ENCODE measurements at places on chromosomes 7 and 10.

DNA sequence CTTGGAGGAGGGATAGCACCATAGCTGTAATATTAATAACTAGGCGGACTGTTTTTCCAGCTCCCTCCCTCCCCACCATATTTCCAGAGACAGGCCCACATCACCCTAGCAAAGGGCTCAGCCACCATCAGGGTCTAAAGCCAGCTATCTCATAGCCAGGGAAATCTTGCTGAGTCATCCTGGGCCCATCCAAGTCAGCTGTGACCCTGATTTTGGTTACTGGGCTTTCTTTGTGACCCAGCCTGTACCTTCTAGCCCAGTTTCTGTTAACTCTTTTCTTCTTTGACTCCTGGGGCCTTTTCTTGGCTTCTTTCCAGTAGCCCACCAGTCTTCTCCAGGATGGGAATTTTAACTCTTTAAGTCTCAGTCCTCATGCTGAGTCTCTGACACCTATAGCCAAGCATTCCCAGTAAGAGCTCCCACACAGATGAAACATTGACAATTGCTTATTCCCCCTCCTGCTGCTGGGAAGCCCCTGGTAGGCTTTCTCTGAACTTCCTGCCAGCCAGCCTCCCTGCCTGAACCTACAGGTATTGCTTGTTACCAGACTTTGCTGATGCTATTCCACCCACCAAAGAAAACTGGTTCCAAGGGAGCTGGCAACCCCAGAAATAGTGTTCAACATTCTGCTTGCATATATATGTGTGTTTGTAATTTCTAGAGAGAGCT, 34.8 kb upstream of the ADO start:
- no peak for DNase-seq

DNA sequence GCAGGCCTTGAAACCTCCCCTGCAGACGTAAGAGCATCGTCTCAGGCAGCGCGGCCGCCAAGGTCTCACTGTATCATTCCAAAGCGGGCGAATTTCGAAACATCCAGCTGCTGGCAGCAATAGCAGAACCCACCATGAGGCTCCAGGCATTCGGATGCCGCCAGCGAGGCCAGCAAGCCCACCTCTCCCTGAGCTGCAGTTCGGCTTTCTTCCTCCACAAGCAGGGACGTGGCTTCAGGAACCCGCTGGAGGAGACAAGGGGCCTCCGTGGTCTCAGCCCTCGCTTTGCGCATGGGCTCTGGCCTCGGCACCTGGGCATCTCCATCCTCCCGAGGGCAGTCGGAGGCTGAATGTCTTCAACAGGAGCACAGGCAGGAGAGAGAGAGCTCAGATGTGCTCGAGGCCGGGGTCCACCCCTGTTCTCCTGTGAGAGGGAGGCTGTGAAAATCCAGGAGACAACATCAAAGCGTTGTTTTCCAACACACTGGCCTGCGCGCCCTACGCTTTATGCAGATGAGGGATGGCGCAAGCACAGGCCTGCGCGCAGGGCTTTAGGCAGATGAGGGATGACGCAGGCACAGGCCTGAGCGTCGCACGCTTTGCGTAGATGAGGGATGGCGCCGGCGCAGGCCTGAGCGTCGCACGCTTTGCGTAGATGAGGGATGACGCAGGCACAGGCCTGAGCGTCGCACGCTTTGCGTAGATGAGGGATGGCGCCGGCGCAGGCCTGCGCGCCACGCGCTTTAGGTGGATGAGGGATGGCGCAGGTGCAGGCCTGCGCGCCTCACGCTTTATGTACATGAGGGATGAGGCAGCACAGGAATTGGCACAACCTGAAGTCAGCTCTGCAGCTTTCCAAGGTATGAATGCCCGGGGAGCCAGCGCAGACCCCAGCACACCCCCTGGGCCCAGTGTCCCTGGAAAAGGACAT, 103.2 kb downstream of the WDR37 start:
- DNase-seq = no peak

DNA sequence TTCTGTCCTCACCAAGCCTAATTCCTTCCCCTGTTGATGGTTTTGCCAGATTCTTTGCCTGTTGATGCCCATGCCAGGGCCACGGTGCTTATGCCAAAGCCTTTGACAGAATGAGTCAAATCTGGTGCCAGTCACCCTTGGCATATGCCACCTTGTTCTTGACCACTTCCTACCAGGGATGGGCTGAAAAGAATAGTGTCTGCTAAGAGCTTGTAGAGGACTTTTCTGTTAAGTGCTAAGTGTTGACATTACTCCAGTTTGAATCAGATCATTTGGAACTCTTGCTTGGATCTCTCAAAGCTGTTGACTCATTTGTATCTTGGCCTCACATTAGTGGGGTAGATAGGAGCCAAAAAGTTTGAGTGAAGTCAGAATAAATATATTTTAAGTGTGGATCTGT, 661.2 kb downstream of the AUTS2 start:
- no peak for DNase-seq

DNA sequence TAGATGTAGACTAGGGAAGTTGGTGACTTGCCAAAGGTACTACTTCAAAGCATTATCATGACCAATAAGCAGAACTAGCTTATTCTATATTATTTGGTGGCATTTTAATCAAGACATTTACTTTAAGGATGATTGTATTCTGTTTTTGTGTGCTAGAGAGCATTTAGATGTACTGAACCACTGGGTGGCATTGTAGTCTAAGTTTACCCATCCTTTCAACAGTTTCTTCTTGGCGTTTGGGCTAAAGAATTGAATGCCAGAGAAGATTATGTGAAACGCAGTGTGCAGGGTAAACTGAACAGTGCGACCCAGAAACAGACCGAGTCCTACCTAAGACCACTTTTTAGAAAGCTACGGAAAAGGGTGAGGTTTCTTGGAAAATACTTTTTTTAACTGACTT, 26.8 kb downstream of the PRPF18 start:
- DNase-seq = peak; percentile 5

DNA sequence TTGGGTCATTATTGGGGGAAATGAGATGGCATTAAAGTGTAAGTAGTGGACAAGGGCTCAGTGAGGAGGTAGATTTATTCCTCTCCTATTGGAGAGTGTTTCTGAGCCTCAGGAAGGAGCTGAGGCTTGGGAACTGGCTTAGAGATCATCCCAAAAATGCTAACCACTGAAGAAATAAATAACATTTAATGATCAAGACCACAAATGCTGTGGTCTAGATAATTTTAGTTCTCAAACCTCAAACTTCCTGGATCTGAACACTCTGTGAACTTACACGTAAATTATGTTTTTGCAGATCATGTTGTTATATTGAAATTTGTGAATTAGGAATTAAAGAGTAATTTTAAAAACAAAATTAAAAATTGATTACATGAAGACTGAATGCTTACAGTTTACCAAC, 27.3 kb downstream of the MDFIC start:
- DNase-seq = no peak

- DNase-seq = no peak
Observed at GRCh38 chr7:157861551-157861950, 524.7 kb downstream of the DNAJB6 start.

DNA sequence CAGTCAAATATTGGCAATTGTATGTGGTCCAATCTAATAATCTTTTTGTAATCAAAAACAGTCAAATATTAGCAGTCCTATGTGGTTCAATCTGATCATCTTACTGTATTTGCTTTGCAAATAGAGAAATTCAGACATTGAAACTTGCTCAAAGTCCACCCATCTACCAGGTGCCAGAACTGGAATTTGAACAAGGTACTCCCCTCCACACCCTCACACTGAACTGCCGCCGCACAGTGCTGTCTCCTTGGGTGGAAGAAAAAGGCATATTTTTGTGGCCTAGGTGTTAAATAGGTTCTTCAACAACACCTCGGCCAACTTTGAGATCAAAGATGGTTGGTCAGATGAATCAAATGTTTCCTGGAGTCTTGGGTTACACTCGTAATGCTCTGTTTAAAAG, 544.2 kb upstream of the GALNT17 start:
- DNase-seq = no peak

GRCh38 chr10:31320550-31321211, 1.7 kb downstream of the ZEB1 start:
- DNase-seq = peak; percentile 61
